ENCODE measurements at places on chromosomes 11 and 22.

GRCh38 chr11:86162239-86162638 is 82.3 kb upstream of the EED start:
- DNase-seq, result no peak

DNA sequence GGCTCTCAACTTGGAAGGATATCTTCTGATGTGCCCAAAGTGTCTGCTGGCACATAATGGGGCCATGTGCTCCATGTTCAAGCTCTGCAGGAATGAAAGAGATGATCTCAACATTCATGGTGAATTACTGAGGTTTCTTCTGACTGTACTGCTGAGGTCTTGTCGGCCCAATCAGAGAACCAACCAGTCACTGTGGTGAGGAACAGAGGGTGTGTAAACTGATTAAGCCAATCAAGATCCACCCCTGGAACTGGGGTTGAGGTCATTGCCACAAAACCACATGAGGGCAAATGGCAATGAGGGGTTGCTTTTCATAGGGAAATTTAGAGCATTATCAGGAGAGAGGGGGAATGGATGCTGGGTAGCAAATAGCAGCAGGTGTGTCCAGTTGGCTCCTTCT is 152.3 kb upstream of the RAG2 start:
- no peak for DNase-seq

- peak; percentile 58 for DNase-seq
Measured at GRCh38 chr22:19143967-19144400, 467 bp downstream of the ESS2 start.

DNA sequence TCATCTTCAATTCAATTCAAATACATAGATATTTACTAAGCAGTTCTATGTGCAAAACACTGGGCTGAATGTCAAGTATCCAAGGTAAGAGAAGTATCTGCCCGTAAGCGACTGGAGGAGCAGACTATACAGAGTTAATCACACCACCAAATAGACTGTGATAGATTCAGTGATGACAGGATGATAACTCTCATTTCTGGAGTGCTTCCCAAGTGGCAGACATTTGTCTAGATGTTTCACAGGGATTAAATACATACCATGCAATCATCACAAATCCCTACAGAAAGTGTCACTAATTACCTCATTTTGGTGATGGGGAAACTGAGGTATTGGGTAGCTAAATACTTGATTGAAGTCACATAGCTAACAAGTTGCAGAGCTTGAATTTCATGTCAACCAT is 508.7 kb upstream of the TENM4 start:
- DNase-seq, result no peak

DNA sequence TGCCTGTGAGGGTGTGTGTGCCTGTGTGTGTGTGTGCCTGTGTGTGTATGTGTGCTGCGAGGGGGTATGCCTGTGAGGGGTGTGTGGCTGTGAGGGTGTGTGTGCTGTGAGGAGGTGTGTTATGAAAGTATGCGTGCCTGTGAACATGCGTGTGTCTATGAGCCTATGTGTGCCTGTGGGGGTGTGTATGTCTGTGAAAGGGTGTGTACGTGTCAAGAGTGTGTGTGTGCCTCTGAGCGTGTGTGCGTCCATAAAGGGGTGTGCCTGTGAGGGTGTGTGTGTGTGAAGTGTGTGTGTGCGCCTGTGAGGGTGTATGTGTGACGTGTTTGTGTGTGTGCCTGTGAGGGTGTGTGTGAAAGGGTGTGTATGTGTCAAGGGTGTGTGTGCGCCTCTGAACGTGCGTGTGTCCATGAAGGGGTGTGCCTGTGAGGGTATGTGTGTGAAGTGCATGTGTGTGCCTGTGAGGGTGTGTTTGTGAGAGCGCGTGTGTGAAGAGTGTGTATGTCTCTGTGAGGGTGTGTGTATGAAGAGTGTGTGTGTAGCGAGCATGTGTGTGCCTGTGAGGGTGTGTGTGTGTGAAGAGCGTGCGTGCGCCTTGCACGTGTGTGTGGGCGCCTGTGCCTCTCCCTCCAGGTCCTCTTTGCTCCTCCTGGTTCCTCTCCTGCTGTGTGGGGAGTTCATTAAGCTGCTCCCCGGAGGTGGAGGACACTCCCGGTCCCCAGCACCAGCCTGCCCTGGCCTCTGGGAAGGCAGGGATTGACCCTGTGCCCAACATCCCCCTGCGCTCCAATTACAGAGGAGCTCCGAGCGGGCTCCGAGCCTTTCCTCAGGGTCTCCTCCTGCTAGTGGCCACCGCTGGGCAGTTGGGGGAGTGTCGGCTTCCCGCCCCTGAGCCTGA is 53.3 kb downstream of the CACNA1I start:
- no peak for DNase-seq

- DNase-seq, result peak; percentile 14
Measured at GRCh38 chr11:76589964-76590950, 80.3 kb downstream of the LRRC32 start.

GRCh38 chr11:95365348-95365747 is 134.3 kb upstream of the SESN3 start:
- DNase-seq, result no peak

DNA sequence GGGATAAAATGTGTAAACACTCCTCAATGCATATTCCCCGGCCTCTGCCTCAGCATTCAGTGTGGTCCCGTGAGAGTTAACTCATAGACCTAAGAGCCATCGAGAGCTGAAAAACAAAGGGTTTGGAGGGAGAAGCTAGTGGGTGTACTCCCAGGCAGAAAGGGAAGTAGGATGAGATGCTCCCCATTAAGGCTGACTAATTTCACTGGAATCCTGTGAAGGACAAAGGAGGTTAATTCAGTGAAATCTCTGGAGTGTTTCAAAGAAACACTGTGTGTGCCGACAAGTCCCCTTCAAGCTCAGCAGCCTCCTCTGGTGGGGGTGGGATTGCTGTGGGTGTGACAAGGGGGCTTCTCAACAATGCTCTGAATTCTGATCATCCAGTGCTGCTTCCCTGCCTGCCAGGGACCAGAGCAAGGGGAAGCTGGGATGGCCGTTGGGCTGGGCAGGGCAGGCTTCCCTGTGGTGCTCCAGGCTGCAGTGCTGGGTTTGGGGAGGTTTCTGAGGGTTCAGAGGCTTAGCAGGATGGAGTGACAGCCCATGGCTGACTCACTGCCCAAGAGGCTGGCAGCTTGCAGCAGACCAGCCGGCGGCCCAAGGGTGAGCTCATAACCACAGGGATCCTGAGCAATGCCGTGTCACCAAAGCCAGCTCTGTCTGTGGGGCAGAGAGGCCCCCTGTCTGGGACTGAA is 61.4 kb upstream of the BMAL1 start:
- peak; percentile 44 for DNase-seq

DNA sequence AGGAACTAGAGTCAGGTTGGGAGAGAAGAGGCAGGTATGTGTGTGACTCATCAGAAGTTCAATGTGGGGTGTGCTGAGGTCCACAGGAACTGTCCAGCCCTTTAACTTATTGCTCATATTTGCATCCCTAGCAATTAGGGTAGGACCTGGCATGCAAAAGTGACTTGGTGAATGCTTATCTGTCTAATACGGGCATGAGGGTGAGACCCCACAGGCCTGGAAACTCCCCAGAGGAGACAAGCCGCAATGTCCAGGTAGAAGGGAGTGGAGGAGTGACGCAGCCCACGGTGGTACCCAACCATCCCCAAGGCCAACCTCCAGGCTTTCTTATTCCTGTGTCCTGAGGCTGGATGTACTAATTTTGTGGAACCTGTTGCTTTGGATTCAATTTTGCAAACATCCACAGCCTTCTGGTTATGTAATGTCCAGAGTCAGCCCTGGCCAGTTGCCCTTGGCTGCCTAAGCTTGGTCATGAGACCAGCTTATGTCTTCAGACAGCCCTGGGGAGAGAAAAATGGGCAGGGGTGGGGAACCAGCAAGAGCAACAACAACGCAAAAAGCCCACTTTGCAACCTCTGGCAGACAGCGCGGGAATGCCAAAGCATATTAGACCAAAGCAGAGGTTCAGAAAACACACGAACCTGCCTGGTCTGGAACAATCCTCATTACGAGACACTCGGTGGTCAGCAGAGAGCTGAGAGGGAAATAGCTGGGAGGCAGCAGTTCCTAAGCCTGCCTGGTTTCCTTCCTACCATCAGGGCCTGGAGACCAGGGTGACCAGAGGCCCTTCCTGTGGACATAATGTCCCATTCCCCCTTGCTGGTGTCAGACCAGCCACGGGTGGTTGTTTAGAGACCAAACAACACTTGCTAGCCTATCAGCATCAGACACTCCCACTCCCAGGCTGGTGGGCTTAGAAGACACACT is 49.3 kb downstream of the TIMP3 start:
- no peak for DNase-seq

DNA sequence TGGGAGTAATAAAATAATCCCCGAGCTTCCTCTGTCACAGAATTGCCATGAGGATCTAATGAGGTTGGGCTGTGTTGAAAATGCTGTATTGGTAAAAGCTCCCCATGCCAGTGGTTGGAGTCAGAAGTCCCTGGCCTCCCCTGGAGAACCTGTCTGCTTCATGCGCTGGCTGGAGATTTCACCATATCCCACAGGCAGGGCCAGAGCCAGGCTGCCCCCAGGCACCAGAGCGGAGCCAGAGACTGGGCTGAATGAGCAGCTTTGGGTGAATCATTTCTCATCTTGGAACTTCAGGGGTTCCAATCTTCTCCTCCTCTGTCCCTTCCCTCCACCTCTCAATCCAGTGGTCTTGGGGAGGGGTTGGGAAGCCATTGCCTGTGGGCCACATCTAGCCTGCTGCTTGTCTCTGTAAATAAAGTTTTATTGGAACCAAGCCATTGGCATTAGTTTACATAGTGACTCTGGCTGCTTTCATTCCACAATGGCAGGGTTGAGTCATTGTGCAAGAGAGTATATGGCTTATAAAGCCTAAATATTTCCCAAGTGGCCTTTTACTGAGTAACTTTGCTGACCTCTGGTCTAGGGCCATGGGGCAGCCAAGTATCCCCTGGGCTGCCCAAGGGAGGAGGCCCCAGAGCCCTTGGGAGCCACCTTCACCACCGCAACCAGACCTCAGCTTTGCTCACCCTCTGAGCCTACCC is 35.2 kb downstream of the LRRC10B start:
- no peak for DNase-seq

All from activated CD4-positive, alpha-beta memory T cell treated with anti-CD3 and anti-CD28 coated beads, Interleukin-2, amount 10 ng/mL, durations not matched to agents 7 days and 5 days (primary cell).